NCI-H146 (cell line): ENCODE measurements at places on chromosomes 16 and 17.

- DNase-seq: peak; percentile 92
These were observed at the start of gene RUNDC3A for GRCh38 chr17:44308320-44308818. TSS of gene RUNDC3A (plus strand) at chr17:44308601. CDS start at chr17:44308833, 232 bp downstream.

GRCh38 chr17:39653662-39654331 is 11.4 kb upstream of the TCAP start:
- DNase-seq: peak; percentile 32

DNA sequence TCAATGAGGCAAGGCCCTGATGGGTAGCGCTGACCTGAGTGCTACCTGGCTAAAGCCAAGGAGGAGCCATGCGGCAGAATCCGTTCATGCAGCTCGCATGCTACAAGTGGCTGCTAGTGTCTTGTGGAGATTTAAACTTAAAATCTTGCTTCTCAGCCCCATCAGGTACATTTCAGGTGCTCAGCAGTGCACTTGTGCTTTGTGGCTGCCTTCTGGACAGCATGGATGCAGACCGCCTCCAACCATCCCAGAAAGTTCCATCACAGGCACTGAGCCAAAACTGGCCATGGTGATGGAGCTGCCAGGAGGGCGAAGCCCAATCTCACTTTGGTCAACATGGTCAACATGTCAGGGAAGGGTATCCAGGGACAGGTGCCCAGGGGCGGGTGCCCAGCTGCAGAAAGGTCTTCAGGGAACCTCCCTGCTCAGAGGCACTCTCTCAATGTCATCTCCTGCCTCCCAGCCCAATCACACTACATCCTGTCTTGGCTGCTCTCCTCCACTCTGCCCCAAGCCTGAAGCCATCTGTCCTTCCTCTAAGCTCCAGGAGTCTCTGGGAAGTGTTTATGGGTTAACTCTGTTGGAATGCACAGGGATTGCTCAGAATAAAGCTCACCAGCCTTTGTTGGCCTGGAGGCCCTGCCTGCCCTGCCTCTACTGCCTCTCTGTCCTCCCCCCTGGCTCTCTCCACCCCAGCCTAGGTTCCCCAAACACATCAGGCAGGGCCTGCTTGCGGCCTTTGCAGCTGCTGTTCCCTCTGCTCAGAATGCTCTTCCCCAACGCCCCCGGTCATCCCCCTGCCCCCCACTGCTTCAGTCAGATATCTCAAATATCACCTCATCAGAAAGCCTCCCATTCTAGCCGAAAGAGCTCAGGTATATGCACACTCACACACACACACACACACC is 18.3 kb upstream of the TNFRSF13B start:
- no peak for DNase-seq

DNA sequence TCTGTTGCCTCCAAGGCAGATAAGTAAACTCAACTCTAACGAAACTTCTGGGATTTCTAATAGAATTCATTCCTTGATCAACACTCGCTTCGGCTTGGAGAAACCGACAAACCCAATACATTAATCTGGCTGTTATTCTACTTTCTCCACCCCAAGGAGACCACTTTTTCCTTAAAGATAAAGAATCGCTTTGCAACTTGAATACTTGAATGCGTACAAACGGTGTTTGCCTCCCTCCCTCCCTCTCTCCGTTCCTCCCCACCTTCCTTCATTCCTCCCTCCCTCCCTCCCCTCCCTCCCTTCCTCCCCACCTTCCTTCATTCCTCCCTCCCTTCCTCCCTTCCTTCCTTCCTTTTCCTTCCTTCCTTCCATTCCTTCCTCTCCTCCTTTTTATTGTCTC is 432.6 kb downstream of the HAPSTR1 start:
- DNase-seq: no peak

GRCh38 chr17:55056526-55056925 is 88.0 kb downstream of the STXBP4 start:
- DNase-seq: no peak

GRCh38 chr17:46832945-46833839 is 14.7 kb upstream of the WNT3 start:
- DNase-seq: no peak

GRCh38 chr17:35241520-35241919 is 1.4 kb upstream of the SLFN5 start:
- no peak for DNase-seq

DNA sequence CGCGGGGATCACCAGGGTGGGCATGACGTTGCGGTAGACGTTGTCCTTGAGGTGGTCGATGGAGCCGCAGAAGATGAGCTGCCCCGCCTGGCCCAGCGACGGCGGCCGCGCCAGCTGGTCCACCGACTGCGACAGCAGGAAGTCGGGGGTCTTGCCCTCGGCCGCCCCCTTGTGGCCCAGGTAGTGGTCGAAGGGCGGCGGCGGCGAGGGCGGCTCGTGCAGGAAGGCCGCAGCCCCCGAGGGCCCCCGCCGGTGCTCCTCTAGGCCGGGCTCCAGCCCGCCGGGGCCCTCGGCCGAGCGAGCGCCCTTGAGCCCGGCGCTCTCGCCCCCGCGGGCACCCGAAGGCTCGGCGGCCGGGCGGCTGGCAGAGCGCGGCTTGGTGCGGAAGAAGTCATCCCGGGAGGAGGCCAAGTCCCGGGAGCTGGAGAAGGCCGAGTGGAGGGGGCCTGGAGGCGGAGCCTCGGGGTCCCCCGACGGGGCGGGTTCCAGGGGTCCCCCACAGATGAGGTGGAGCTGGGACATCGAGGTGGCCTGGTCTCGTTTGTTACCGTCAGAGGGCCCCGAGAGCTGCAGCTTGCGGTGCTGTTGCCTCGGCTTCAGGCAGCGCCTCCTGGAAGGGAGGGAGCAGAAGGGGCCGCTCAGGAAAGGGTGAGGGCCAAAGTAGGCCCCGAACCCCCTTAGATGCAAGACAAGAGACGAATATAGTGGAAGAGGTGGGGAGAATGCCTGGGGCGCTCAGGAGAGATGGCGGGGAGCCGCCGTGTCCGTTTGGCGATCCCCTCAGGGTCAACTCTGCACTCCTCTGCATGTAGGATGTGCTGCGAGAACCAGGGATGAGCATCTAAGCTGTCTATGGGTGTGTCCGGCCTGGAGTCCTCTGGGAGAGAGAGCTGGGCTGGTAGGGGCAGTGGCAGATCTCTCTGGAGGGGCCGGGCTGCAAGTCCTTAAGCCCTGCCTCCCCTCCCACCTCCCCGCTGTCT is 8.8 kb downstream of the FAM171A2 start:
- DNase-seq: no peak

- peak; percentile 44 for DNase-seq
These were observed 23.8 kb upstream of the ABCC1 start for GRCh38 chr16:15925631-15926030.

DNA sequence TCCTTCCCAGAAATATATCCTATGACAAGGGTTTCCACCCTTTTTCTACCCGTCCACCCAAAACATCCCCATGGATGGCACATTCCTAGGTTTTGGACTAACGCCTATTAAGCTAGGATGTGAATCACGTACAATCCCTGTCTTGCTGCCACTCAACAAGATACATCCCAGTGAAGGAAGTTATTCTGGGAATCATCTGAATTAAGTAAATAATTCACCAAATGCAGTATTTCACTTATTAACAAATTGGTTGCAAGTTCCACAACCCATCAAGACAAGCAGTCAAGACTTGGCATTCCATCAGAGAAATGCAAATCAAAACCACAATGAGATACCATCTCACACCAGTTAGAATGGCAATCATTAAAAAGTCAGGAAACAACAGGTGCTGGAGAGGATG is 32.1 kb downstream of the ASPA start:
- no peak for DNase-seq

DNA sequence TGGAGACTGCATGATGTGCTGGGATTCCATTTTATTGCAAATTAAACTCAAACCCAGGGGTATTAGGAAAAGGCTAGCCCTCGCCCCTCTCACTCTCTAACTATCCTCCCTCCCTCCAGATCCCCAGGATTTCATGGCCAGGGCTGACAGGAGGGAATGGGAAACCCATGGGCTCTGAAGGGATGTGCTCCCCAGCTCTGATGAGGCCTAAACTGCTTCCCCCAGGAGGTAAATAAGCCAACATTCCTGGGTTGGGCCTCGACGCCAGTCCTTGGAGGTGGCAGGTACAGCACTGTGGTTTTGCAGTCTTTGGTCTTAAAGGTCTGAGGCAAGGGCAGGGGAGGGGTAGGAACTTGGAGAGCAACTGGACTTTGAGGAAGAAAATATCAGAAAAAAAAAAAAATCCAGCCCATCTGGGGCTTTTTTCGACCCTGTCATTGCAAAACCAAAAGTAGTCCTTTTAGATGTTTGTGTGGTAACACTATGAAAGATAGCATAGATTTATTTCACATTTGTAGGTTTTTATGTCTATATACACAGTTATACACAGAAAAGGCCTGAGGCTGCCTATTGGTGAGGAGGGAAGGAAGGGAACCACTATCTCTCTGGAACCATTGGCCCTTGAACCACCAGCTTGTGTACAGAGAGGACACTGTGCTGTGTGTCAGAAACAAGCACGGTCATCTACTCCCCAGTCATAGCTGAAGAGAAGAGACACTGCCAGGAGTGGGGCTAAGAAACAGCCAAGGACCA is 12.0 kb downstream of the C17orf113 start:
- DNase-seq: no peak

DNA sequence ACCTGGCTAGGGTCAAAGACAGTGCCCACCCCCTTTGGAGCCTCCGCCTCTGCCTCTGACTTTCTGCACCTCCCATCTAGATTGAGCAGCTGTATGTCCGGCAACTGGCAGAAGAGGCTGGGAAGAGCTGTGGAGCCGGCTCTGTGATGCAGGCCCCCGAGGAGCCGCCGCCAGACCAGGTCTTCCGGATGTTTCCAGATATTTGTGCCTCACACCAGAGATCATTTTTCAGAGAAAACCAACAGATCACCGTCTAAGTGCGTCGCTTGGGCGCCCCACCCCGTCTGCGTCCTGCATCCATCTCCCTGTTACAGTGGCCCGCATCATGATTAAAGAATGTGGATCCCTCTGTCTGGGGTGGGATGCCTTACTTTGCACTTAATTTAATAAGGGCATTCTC is 22.1 kb downstream of the IRF8 start:
- no peak for DNase-seq

- DNase-seq: peak; percentile 48
These were observed 1.0 kb downstream of the GABARAP start for GRCh38 chr17:7241090-7241733.

- no peak for DNase-seq
These were observed 313 bp upstream of the NSRP1 start for GRCh38 chr17:30116345-30116660.

- no peak for DNase-seq
These were observed 9.9 kb upstream of the CES3 start for GRCh38 chr16:66950971-66951790.

DNA sequence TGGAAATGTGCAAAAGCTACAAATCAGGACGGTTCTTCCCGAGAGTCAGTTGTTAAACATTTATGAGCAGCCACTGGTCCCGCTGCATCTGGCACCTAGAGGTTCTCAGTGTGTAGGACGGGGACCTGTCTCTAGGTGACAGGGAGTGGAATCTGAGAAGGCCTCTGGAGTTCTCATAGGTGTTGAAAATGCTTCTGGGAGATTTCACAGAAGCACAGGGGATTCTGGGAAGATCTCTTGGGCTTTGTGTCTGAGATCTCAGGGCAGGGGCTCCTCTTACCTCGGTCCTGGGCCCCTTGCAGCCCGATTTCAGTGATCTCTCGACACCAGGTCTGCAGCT is 8.9 kb downstream of the ALOX15 start:
- DNase-seq: no peak

GRCh38 chr17:57852092-57852954 is 2.5 kb upstream of the MRPS23 start:
- DNase-seq: no peak

- no peak for DNase-seq
These were observed 73.3 kb upstream of the IRX6 start for GRCh38 chr16:55250701-55251100.

- no peak for DNase-seq
These were observed 24.0 kb downstream of the CREBBP start for GRCh38 chr16:3856367-3857141.

GRCh38 chr17:3669085-3669347 is 404 bp downstream of the EMC6 start:
- DNase-seq: no peak

- no peak for DNase-seq
These were observed 185.5 kb downstream of the LGALS9B start for GRCh38 chr17:20281860-20282259.

DNA sequence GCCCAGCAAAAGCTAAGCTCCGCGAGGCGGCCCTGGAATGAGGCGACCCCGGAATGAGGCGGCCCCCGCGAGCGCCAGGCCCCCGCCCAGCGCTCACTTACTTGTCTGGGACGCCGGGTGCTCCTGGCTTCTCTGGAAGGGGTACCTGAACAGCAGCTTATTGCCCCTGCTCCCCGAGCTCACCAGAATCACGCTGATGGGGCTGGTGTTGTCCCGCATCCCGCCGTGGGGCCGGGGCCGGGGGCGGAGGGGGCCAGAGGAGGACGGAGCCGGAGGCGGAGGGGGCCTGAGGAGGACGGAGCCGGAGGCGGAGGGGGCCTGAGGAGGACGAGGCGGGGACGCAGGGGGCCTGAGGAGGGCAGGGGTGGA is 440 bp downstream of the NPRL3 start:
- DNase-seq: peak; percentile 29

DNA sequence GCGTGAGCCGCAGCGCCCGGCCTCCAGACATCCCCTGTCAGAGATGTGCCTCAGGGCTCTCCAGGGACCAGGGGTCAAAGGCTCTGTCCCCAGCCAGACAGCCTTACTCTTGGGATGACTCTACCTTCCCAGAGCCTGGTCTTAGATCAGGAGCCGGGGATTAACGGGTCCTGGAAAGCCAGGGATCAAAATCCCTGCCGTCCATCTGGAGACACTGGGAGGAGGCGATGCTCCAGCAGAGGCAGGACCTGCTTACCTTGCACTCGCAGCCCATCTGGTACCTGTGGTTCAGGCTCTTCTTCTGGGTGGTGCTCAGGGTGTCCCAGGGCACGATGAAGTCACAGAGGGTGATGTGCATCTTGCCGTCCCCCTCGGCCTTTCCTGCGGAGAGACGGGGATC is 16.7 kb upstream of the USP36 start:
- DNase-seq: no peak

GRCh38 chr16:85724126-85724879 is 26.6 kb downstream of the C16orf74 start:
- no peak for DNase-seq

GRCh38 chr17:74117999-74118421 is 85.5 kb upstream of the RPL38 start:
- no peak for DNase-seq

GRCh38 chr16:69188236-69188549 is 1.2 kb downstream of the SNTB2 start:
- DNase-seq: no peak

- no peak for DNase-seq
These were observed 790.8 kb upstream of the SOX9 start for GRCh38 chr17:71330099-71330375.

DNA sequence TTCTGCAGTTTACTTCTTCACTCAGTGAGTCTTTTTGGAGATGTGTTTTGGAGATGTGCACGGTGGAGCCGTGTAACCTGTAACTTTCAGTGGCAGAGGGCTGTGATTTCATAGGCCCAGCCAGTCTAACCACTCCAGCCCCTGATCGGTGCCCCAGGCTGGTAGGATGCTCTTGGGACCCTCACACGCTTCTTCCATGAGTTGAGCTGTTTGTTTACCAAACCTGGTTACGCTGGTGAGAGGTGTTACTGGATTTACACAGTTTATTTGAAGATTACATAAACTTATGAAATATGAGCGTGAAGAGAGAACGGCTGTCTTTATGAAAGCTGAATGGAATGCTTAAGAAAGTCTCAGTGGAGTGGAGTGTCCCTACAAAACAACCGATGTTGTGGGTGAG is 96.7 kb downstream of the CMIP start:
- no peak for DNase-seq
